ENCODE measurements at places on chromosomes 12 and 14.

GRCh38 chr12:4323396-4323795 is 2.4 kb downstream of the TIGAR start:
- DNase-seq: no peak

GRCh38 chr12:120856980-120857379 is 47.2 kb downstream of the SPPL3 start:
- no peak for DNase-seq

- DNase-seq: no peak
These were observed 33.9 kb downstream of the ARF6 start for GRCh38 chr14:49926803-49927202.

DNA sequence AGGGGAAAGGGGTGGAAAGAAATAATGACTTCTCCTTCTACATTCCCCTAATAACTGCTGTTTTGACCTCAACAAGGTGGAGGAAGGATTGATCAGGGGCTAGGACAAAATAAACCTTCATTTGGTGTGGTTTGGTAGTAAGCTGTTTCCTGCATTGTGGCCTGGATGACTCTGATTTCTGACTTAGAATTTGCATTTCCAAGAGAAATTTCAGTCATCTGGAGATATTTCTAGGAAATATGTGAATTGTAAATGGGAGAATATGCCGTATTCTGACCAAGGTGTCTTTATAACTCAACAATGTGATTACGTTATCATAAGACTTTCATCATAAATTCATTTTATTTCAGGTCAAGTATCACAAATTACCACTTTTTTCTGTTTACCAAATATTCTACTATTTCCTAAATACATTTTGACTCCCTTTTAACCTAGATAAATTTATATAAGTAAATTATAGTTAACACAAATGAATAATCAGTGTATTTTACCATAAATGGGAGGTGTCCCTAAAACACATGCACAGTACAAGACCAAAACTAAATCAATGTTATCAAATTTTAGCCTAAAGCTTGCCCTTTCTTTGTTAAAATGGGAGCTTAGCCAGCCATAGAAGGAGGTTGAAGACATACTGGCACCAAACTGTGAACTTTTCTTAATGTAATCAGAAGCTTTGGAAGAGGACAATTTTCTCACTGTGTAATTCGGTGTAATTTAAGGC is 828.8 kb downstream of the TMTC2 start:
- no peak for DNase-seq

- DNase-seq: no peak
These were observed 77.8 kb upstream of the BDKRB2 start for GRCh38 chr14:96126783-96127271.

DNA sequence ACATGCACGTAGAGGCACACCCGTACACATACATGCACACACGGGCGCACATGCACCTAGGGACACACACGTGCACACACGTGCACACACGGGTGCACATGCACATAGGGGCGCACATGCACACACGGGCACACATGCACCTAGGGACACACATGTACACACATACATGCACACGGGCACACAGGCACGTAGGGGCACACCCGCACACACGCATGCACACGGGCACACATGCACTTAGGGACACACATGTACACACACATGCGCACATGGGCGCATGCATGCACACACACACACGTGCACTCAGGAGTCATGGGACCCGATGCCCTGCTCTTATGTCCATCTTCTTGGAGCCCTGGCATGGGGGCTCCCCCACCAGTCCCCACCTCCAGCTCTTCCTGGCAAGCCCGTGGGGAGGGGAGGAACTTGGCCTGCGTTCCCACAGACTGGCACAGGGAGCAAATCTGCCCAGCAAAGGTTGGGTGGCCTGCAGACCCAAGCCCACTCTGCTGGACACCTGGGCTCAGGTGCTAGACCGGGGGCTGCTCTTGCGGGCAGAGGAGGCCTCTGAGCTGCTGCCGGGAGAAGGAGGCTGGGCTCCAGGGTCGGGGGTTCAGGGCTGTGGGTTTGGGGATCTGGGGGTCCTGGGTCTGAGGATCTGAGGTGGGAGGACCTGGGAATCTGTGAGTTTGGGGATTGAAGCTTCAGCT is 51.4 kb downstream of the KIF26A start:
- DNase-seq: no peak

GRCh38 chr14:74219277-74220205 is 19.7 kb upstream of the VSX2 start:
- DNase-seq: no peak

GRCh38 chr14:72651081-72651480 is 242.8 kb downstream of the DPF3 start:
- DNase-seq: no peak

DNA sequence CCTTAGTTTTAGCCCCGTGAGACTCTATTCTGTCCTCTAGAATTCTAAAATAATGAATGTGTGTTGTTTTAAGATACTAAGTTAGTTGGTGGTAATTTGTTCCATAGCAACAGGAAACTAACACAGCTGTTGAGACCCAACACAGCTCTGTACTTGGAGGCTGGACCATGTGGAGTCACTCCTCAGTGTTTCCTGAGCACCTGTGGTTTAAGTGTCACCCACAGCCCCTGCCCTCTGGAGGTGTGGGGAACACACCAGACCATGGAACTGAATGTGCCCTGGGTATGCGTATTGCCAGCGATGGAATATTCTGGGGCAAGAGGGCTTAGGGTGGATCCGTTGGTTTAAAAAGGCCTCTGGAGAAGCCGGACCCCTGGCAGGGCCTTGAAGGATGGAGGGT is 16.6 kb upstream of the GPR68 start:
- no peak for DNase-seq

DNA sequence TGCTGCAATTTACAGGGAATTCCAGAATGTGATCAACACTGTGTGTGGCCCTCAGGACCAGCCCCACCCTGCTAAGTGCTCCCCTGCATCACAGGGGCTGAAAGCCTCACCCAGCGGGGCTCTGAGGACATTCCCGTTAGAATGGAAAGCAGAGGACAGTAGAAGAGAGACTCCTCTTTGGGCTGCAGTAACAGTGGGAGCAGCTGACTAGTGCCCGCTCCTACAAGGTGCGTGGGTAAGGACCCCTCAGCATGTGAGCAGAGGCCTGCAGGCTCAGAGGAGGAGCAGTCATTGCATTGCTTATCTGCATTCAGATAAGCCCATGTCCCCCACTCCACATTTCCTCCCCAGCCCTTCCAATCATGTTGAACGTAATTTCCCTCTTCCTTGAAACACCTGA is 120.1 kb downstream of the ITPR2 start:
- DNase-seq: no peak

GRCh38 chr14:49418789-49419188 is 167.4 kb downstream of the RPS29 start:
- DNase-seq: no peak

- DNase-seq: no peak
These were observed 15.5 kb upstream of the MGP start for GRCh38 chr12:14901228-14901562.

DNA sequence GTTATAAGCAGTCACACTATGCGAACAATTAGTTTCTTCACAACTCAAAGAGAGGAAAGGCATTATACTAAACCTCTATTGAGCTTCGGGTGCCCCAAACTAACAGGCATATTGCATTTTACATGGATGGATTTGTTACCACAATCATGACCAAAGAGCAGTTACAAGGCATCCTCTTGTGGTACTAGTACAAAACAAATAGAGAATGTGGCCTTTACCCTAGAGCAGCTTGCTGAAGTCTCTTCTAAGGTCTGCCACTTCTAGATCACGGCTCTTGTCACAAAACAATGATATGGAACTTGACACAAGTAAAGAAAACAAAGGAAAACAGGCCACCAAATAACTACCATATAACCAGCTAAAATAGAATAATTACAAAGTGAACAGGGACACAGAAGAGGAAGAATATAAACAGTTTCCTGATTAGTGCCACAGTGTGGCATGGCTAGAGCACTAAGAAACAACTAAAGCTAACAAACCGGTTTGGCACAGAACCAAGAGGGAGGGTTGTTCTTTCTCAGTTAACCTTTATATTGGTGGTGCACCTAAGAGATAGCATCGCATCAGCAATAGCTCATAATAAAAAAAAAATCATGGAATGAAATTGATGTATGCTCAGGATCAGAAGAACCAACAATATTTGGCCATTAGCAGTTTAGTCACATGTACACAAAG is 209.7 kb upstream of the ATP2B1 start:
- no peak for DNase-seq

DNA sequence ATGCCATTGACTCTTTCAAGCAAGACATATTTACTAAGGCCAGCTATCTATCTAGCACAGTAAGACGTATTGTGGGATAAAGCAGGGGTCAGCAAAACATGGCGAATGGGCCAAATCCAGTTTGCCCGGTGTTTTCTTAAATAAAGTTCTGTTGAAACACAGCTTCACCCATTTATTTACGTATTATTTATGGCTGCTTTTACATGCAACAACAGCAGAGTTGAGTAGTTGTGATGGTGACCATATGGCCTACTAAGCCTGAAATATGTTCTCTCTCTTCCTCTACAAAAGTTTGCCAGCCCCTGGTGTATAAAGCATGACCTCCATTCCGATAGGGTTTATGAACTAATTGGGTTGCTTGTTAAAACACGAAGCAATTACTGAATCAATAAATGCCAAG is 322.1 kb downstream of the CCDC91 start:
- DNase-seq: no peak

- no peak for DNase-seq
These were observed 41.9 kb upstream of the MED13L start for GRCh38 chr12:116319233-116319897.

DNA sequence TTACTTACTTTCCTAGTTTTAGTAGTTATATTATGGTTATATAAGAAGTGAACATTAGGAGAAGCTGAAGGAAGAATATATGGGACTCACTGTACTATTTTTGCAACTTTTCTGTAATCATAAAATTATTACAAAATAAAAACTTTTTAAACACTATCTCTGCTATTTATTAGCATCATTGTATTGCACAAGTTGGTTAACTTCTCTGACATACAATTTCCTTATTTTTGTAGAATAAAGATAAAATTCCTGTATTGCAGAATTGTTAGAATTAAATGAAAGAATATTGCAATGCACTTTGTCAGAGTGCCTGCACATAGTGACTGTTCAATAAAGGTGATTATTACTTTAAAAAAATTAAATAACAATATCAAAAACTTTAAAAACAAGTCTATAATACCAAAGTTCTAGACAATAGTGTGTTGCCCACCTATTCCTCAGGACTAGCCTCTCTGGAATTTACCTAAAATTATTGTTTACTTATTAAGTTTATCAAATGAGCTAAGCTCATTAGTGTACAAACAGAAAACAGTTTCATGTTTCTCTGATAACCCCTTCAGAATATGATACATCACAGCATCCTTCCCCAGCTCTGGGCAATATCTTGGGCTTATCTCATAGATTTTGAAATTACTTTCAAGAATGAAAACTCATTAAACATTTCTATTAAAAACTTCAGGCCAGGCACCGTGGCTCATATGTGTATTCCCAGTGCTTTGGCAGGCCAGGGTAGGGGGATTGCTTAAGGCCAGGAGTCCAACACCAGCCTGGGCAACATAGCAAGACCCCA is 77.4 kb upstream of the TMPO start:
- no peak for DNase-seq

GRCh38 chr14:81269100-81269978 is 48.6 kb upstream of the GTF2A1 start:
- no peak for DNase-seq

Measured in caudate nucleus (tissue), 63 donors.